Activated CD8-positive, alpha-beta memory T cell treated with anti-CD3 and anti-CD28 coated beads for 48 hours (primary cell): ENCODE measurements at places on chromosomes 2 and 18.

DNA sequence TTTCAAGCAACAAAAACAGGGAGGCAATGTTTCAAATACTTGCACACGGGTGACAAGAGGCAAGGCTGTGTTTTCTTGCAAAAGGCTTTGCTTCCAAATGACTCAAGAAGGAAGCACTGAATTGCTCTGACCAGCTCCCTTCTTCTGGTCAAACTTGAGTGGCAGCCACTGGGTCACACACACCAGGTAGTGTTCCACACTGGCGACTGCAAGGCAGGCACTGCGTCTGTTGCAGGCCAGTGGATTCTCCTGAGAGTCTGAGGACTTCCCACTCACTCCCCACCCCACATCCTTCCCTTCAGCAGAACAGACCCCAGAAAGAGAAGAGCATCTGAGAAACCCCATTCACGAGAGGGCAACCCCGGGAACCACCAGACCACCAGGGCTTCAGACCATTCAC lies 19.8 kb downstream of the PARD6G start:
- DNase-seq, result no peak

GRCh38 chr2:170567429-170567828 lies 147.7 kb upstream of the SP5 start:
- DNase-seq, result no peak

DNA sequence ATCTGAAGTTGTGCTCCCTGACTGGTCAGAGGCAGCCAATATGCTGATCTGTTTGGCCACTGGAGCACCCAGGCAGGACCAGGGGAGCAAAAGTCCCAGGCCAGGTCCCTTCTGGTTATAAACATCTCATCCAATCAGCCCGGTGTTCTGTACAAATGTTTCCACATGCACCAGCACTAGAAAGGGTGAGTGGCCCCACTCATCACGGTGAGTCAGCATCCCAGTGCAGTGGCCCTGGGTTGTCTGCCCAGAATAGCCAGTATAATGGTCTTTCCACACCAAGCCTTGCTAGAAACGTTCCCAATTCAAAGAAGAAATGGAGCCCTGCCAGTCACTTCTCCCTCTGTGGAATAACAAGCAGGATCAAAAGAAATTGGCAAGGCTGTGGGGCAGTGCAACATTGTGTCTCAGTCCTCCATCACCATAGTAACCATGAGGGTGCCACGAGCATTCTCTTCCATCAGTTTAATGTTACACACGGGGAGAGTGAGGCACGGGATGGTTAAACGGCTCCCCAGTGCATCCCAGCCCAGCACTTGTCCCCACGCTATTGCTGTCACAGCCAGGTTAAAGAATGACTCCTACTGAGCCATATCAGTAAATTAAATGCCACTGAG lies 174.9 kb downstream of the SEPTIN10 start:
- no peak for DNase-seq

GRCh38 chr18:57631697-57632096 lies 10.1 kb upstream of the NARS1 start:
- DNase-seq, result no peak

- DNase-seq, result no peak
Measured at GRCh38 chr18:44805643-44806042, 125.0 kb downstream of the SETBP1 start.

DNA sequence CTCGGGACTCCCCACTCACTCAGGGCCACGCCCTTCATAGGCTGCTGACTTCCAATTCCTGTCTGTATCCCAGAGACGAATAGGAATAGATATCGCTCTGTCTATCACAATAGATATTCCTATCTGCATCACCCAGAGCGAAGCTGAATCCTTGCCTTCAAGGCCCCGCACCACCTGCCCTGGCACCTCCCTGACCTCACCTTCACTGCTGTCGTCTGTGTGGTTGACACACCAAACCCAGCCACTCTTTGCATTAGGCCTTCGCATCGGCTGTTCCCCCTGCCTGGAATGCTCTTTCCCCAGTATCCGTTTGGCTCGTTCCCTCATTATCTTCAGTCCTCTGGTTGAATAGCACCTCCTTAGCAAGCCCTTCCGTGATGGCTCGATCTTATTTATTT lies 43.5 kb downstream of the ATOH8 start:
- DNase-seq, result no peak

DNA sequence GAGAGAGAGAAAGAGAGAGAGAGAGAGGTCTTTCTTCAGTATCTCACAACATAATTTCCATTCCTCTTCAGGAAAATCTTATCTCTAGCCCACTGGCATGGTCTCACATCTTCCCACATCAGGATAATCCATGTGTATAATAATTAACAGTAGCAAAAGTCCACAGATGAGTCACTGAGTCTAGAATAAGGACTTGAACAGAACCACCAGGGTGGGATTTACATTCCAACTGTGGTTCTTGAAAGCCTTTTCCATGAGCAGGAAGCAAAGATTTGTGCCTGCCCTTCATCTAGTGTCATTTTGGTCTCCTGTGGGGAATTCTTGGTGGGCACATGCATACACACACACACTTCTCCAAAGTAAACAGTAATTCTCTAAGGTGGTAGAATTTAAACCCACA lies 107.1 kb upstream of the TCF4 start:
- DNase-seq, result no peak

DNA sequence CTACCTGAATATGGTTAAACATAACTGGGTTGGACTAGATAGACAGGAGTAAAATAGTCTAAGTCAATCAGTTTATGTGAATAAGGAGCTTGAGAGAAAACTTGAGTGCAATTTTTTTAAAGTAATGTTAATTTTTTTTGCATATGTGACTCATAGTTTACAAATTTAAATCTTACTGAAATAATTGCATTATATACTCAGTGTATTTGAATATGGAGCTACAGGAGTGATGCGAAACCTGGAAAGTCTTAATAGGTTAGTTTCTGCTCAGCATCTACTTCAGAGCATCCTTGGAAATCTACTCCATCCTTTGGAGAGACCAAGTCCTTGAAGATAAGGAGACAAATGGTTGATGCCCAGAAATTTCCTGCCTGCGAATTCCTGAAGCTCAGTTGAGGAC lies 318.8 kb upstream of the NXPH2 start:
- DNase-seq, result no peak

- DNase-seq, result no peak
Measured at GRCh38 chr18:61528961-61529360, 195.7 kb downstream of the CDH20 start.

GRCh38 chr2:224837558-224837957 lies 121.4 kb upstream of the CCDC195 start:
- no peak for DNase-seq

DNA sequence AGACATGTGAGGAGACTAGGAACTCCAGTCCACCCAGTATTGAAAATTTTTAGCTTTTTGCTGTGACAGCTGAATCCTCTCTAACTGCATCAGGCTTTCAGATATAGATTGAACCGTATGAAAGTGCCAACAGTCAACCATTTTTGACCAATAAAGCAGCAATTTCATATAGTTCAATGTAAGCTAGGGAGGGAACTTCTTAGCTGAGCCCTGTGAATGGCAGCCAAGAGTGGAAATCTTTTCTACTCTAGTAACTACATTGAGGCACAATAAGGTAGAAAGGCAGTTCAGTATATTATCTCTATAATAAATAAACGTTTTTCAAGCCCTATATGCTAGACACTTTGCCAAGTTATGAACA lies 96.3 kb upstream of the TANK start:
- DNase-seq, result no peak
